ENCODE measurements at places on chromosomes 1 and 21.
A peak's percentile ranks its signal among the peaks of the same experiment; 100 is the strongest.

DNA sequence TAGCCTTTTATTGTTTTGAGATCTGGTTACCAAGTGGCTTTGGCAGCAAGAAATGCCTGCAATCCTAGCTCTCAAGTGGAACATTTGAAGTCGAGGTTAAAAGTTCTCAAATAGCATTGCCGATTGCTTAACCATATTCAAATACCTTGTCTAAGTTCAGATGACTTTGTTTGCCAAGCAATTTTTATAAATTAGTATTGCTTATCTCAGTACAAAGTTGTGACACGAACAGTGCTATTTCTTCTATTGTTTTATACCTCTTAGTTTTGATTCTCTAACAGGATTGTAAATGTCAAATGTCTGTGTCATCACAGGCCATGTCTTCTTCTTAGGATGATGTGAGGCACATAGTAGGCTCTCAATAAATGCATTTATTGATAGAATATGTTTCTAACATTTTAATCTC, 633.3 kb downstream of the PTPRC start:
- DNase-seq = no peak

DNA sequence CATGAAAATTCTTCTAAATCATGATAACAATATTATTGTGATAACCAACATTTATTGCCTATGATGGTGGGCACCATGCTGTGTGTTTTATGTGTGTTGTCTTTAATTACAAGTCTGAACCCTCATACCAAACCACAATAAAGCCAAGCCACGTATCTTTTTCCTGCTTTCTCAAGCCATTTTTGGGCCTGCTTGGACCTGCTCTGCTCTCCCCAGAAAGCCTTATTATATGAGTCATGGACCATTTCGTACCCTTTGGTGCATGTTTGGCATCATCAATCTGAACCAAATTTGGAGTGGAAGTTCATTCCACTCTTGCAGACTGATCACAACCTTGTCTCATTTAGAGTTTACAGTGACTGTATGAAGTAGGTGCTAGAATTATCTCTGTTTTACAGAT, 87.3 kb upstream of the CD53 start:
- no peak for DNase-seq

GRCh38 chr1:182889997-182890396, 50.9 kb downstream of the DHX9 start:
- DNase-seq = no peak

DNA sequence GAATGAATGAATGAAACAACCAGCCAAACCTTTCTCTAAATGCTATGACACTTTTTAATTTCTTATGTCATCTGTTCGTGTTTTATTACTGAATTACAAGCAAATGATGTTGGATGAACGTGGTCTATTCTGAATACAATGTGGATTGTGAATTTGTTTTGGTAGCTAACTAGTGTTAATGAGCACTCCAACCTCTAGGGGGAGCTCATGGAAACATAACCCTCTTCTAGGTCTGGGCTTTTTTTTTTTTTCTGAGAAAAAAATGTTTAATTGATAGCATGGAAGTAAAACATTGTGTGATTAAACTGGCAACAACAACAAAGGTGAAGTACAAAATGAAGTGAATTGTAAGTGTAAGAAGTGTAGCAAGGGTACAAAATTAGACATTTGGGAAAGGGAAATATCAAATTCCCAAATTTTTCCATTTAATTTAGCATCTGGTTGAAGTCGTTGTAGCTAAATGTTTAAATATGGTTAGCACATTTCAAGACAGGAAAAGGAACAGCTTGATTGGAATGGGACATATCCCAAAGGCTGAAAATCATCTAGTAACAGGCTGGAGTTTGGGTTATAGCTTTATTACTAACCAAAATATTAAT, 42.6 kb upstream of the PTGS2 start:
- no peak for DNase-seq

DNA sequence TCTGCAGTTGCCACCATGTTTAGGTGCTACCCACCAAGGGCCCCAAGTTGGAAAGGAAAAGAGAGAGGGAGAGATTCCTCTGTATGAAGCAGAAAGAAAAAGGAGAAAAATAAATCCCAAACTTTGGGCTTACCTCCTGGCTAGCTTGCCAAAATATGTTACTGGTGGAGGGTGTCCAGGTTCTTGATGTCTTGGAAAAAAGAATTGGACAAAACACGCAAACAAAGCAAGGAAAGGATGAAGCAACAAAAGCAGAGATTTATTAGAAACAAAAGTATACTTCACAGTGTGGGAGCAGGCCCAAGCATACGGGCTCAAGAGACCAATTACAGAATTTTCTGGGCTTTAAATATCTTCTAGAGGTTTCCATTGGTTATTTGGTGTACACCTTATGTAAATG, 204.5 kb upstream of the LRRC7 start:
- DNase-seq = no peak

GRCh38 chr1:241816008-241816407, 32.0 kb upstream of the EXO1 start:
- no peak for DNase-seq

- peak; percentile 58 for DNase-seq
These were observed 14.3 kb upstream of the MUL1 start for GRCh38 chr1:20521960-20522861.

DNA sequence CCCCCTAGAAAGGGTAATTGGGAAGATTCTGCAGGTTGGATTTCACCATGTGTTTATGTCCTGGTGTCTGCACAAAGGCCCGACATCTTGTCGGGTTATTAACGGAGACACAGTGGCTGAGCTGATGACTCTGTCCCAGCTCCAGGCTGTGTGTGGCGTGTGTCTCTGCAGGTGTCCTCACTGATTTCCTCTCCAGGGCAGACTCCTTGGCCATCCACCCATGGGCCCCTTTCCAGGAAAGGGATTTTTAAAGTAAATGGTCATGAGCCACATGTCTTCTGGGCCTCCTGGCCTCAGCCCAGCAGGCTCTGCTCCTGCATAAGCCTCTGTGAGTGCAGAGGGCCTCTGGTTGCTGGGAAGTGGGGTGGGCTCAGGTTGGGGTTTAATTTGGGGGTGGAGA, 418.7 kb upstream of the VAMP3 start:
- no peak for DNase-seq

DNA sequence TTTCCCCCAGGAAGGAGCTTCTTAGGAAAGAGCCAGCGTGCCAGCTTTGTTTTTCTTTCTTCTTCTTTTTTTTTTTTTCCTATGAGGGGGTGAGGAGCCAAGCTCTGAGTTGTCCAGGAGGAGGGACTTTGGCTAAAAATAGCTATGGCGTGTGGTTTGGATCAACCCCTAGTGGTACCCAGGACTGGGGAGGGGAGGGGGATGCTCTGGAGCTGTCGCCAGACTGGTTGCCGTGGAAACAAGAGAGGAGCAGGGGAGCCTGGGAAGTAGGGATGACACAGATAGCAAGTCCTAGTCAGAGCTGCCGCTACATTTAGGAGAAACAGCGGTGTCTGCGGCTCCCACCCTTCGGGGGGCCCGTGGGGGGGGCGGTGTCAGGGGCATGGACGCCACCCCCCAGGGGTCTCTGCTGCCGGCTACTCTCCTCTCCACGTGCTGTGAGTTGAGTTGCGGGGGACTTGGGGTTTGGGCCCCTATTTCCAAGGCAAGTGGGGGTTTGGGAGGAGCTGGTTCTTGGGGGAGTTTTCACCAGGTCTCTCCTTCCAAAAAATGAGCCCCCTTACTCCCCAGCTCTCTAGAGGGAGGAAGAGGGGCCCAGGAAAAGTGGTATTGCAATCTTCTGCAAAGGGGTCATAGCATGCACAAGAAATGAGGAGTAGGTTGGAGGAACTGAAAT, at the start of gene KCNJ9:
KCNJ9 (plus strand) TSS at position 278 of the 676 bp plus-strand sequence. CDS start 2,493 bp downstream, outside the sequence.
- peak; percentile 69 for DNase-seq

- peak; percentile 66 for DNase-seq
These were observed 8.3 kb downstream of the TRNP1 start for GRCh38 chr1:27001570-27002360.

DNA sequence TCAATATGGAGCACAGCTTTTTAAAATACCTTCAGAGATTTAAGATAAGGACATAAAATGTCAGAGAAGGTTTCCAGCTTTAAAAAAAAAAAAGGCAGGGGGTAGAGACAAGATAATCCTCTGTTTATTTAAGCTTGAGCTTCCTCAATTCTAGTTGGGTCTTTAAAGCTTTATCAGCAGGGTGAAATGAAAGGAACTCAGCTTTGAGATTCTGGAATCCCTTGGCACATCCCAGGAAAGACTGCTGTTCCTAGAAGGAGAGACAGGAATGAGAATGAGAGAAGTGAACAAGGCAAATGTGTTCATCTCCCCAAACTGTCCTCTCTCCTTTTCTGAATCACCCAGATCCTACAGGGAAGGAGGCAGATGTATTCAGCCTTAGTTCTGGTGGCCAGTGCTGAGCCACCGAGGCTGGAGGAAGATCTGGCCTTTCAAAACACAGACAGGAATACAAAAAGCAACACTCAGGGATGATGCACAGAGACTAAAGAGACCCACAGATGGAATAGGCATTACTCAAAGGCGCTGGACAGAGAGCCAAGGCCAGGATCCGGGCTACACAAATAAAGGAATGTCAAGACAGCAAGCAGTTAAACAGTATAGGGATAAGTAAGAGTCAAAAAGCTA, 385.8 kb upstream of the DUSP10 start:
- no peak for DNase-seq

GRCh38 chr1:241336335-241336734, 20.7 kb downstream of the RGS7 start:
- no peak for DNase-seq

DNA sequence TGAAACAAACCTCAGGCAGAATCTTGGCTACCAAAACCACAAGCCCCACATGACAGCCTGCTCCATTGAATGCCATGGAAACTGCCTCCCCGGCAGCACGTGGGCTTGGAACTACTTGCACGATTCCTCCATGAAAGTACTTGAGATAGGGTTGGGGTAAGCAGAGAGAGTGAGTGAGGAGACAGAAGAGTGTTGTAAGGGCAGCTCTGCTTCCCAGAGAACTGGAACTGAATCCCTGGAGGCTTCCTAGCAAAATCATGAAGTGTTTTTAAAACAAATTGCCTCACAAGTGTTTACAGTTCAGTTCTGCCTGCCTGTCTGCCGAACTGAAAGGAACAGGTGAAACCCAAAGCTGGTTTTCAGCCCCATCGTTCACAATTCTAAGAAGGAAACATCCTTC, 35.3 kb upstream of the DNASE2B start:
- DNase-seq = no peak

GRCh38 chr1:161019751-161020495, 1.0 kb downstream of the F11R start:
- no peak for DNase-seq

GRCh38 chr1:54951810-54952226, 28.6 kb upstream of the TMEM61 start:
- no peak for DNase-seq

DNA sequence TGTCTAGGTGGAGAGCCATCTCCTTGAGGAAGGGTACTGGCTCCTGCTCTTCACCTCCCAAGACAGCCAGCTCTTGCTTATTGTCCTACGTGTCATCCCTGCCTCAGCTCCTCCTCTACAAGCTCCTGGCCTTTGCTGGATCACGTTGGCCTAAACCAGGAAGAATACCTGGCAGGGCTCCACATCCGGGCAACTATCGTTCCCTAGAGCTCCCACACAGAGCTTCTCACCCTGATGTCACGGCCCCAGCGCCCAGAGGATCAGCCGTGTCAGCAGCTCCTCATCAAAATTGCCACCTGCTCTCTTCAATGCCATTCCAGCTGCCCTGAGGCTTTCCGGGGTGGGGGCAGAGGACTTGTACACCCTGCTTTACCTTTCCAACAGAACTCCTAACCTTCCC, 1.9 kb upstream of the TPM3 start:
- DNase-seq = no peak

GRCh38 chr1:152640351-152640750, 17.4 kb upstream of the LCE3A start:
- no peak for DNase-seq
